ENCODE measurements at places on chromosomes 5 and 9.

GRCh38 chr9:27460226-27461023, 63.7 kb upstream of the IFNK start:
- no peak for DNase-seq

DNA sequence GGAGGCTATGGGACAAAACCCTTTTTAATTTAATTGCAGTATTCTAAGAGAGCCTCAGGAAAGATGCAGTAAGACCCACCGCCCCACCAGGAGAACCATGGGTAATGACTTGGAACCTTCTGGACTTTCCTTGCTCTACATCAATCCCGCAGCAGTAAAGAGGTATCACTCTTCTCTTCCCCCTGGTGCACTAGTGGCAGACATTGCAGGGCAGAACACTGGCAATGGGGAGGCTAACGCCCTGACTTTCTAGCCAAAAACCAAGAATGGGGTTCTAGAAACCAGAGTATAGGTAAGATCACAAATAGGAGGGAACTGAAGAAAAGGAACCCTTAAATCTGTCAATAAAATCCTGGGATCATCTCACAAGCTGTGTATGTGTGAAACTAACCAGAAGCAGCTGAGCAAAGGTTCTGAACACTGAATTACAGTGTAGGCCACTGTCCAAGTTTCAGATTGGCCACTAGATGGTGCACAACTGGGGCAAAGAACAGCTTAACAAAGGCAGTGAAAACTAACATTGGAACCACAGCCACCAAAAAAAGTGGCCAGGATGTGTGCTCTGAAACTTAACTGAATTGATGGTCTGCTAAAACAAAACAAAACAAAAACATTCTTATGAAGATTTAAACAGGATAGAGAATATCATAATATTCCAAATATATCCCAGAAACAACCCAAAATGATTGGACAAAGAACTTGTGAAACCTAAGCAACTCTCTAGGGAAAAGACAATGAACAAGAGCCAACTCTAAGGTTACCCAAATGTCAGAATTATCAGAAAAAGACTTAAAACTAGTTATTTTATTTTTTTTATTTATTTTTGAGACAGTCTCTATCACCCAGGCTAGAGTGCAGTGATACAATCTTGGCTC, 6.6 kb upstream of the FAM151B start:
- DNase-seq = no peak

GRCh38 chr5:174617285-174617684, 107.1 kb upstream of the MSX2 start:
- DNase-seq = no peak

GRCh38 chr5:80215523-80215922, 40.3 kb downstream of the SERINC5 start:
- no peak for DNase-seq

- no peak for DNase-seq
Measured at GRCh38 chr9:108316630-108317029, 539.2 kb downstream of the ACTL7B start.

GRCh38 chr5:180153099-180153498, 55.9 kb downstream of the RASGEF1C start:
- DNase-seq = no peak

GRCh38 chr5:39108987-39109386, 34.8 kb upstream of the RICTOR start:
- no peak for DNase-seq

DNA sequence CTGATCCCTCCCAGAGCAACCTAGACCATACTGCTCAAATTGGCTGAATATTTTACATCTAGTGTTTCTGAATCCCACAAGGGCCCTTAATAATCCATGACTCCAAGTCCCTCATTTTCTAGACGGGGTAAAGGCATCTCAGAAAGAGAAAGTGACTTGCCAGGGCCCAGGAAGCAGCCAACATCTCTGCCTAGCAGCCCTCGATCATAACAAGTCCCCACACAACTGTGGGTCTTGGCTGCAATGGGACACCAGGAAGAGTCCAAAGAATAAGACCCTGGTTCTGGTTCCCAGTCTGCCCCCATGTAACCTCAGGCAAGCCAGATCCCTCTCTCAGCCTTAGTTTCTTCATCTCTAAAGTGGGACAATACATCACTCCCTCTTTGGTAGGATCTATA, 6.3 kb downstream of the ANXA6 start:
- no peak for DNase-seq

DNA sequence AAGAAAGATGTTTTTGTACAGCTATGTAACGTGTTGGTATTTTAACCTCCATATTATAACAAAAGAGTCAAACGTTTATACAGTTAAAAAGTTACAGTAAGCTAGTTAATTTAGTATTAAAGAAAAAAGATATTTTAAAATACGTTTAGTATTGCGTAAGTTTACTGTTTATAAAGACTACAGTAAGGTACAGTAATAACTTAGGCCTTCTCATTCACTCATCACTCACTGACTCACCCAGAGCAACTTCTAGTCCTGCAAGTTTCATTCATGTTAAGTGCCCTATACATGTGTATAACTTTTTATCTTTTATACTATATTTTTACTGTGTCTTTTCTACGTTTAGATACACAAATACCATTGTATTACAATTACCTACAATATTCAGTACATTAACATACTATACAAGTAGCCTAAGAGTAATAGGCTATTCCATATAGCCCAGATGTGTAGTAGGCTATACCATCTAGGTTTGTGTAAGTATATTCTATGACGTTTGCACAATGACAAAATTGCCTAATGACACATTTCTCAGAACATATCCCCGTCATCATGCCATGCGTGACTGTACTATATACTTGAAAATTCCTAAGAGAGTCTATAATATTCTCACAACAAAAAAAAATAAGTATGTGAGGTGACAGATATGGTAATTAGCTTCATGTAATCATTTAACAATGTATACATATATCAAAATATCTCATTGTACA, 33.8 kb downstream of the ERP44 start:
- no peak for DNase-seq

DNA sequence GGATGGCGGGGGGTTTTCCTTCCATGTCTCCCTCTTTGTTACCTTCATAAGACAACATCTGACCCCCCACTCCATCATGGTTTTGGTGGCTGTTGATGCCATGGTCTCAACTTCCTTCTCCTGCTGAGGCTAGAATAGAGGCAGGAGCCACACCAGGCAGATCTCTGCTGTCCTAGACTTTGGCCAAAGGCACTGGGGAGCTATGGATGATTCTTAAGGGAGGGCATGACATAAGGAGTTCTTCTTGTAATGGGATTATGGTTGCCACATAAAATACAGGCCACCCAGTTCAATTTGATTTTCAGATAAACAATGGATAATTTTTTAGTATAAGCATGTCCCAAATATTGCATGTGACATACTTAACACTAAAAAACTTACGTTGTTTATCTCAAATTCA, 52.2 kb upstream of the IER5L start:
- DNase-seq = no peak

DNA sequence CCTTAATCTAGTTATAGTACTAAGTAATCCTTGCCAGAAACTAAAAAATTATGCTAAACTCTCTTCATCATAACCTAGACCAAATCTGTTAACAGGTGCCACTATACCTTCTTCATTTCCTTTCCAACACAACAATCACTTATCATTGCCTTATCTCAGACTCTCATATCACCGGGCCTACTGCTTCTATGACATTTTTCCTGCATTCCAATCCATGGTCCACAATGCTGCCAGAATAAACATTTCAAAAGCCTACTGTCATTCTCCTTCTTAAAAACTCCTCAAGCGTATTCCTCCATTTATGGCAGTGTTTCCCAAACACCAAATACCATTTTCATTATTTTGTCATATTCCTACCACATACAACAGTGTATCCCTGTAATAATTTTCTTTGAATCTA, 6.5 kb downstream of the PPP6C start:
- no peak for DNase-seq

GRCh38 chr5:115124741-115125140, 45.0 kb downstream of the TRIM36 start:
- no peak for DNase-seq

DNA sequence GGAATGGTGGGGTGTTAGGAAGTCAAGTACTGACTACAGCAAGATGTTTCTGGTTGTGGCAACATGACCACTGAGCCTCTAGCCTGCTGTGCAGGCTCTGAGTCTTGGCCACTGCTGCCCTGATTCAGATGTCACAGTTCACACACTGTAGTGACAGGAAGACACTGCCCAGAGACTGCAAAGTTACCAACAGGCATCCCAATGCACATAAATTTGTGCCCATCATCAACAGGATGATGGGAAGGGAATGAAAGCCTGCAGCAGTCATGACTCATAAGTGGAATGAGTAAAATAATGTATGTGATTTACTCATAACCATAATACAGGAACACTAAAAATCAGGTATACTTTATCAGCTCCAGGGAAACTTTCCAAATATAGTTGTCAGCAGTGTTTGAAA, 251.6 kb upstream of the HAPLN1 start:
- DNase-seq = no peak

DNA sequence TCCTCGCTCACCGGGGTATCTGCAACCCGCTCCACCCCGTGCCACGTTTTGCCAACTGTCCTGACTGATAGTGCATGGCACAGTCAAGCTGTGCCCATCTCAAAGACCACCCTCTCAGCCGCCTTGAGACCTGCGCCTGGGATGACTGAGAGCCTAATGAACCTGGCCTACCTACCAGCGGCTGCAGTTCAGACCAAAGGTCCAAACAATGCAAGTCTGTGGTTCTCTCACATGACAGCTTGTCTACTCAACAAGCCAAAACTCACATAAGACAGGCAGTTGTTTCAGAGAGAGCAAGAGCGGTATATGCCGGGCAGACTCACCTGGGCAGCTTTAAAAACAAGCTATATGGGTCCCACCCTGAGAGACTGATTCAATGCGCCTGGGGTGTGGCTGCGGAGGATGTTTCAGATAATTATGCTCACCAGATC, 70.5 kb downstream of the EPB41L4B start:
- no peak for DNase-seq

DNA sequence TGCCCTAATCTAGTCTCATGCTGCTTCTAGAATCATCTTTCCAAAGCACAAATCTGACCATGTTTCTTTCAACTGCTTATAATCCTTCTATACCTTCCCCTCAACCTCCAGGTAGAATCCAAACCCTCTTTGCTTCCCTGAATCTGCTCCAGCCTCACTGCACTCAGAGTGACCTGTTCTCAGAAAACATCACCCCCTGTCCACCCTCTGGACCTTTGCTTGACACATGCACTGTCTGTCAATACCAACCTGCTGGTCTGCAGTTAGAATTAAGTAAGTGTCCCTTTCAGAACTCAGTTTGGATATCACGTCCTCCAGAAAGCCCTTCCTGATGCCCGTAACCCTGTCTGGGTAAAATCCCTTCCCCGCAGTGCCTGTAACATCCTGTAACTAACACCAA, 63.1 kb downstream of the SH3TC2 start:
- DNase-seq = no peak

DNA sequence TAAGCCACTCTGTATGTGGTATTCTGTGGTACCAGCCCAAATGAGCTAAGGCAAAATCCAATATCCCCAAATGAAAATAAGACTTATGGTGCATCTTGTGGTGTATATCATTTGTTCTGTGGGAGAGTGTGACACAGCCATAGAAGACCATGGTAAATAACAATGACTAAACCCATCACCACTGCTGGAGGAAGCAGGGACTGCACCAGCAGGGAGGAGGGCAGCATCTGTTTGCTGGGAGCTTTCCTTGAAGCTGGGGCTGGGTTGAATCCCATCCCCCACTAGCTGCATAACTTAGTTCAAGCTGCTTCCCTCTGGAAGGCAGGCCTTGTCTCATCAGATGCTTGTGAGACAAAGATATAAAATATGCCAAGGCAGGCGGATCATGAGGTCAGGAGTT, 14.2 kb downstream of the GADD45G start:
- no peak for DNase-seq

GRCh38 chr5:72107901-72108201, 576 bp downstream of the MAP1B start:
- no peak for DNase-seq
